ENCODE measurements at places on chromosomes 12 and 14.
A peak's percentile ranks its signal among the peaks of the same experiment; 100 is the strongest.

- H3K4me1 ChIP-seq: peaks cover 52% of the 10 kb centered on the region
- H3K27ac ChIP-seq: no peak overlapping the region
- no peak for DNase-seq
- no peaks in the 10 kb centered on the region for H3K27me3 ChIP-seq
Measured at GRCh38 chr14:50836515-50836914, 5.6 kb upstream of the NIN start.

- no peak overlapping the region for H3K27ac ChIP-seq
- H3K27me3 ChIP-seq: peaks cover 88% of the 10 kb centered on the region
- H3K4me1 ChIP-seq: peaks cover 34% of the 10 kb centered on the region
Measured at GRCh38 chr14:36656687-36657398, 4.8 kb upstream of the PAX9 start.

DNA sequence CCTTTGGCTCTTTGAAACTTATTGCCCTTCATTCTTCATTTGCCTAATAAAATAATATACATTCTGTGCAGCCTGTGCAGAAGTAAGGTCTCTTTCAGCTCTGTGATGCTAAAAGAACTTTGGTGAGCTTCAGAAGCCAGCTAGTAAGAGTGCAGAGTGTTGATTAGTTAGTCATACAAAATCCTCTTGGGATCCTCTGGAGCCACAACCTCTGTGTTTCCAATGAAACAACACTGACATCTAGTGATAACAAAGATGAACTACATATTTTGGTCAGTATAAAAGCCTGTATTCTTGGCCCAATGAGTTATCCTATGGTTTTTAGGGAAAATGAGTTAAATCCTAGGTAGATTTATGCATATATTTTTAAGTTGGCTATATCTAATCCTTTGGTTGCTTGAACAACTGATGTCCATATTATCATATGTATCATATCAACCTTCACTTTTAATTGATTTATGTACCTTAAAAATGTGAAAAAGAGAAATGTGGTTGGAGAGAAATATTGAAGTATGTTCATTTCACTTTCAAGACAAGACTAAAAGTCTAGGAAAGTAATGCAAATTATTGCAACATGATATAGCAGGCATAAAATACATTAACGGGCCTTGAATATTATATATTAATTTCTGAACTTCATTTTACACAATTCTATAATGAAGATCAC lies 158.4 kb downstream of the KLHL28 start:
- H3K4me1 ChIP-seq: no peaks in the 10 kb centered on the region
- no peak overlapping the region for H3K27ac ChIP-seq
- no peak for DNase-seq
- no peaks in the 10 kb centered on the region for H3K36me3 ChIP-seq

DNA sequence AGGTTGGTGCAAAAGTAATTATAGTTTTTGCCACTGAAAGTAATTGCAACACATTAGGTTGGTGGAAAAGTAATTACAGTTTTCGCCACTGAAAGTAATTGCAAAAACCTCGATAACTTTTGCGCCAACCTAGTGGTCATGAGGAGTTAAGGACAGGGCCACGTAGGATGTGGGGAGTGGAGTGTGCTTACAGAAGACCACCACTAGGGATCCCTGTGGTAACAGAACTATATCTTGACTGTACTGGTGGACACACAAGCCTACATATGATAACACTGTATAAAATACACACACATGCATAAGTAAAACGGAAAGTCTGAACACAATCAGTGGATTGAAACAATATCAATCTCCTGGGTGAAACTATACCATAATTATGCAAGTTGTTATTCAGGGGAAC lies 187.4 kb upstream of the ABCD2 start:
- H3K27me3 ChIP-seq: no peaks in the 10 kb centered on the region
- DNase-seq: no peak
- no peak overlapping the region for H3K4me3 ChIP-seq
- H3K27ac ChIP-seq: no peak overlapping the region

GRCh38 chr12:117102800-117103181 lies 3.6 kb upstream of the TESC start:
- peaks cover 15% of the 10 kb centered on the region for H3K27me3 ChIP-seq
- H3K36me3 ChIP-seq: no peaks in the 10 kb centered on the region
- no peak overlapping the region for H3K4me3 ChIP-seq
- H3K27ac ChIP-seq: no peak overlapping the region

DNA sequence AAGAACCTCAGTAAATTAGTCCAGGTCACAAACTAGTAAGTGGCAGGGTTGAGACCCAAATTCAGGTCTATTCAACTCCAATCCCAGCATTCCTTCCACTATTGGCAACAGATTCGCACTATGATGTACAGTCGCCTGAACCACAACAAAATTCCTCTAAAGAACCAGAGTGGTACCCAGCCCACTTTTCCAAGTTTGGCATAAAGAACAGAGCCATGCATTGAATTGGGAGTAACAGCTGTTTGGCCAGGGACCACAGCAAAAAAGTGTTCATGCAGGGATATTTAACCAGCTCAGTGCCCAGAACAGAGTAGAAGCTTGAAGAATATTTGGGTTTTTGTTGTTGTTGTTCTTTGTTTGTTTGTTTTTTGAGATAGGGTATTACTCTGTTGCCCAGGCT lies 9.7 kb downstream of the TC2N start:
- peaks cover 83% of the 10 kb centered on the region for H3K4me1 ChIP-seq
- no peaks in the 10 kb centered on the region for H3K36me3 ChIP-seq
- H3K27me3 ChIP-seq: no peaks in the 10 kb centered on the region
- peak overlapping the region; percentile 6 for H3K27ac ChIP-seq
- DNase-seq: no peak
